Hippocampal formation (tissue), 2 donors: ENCODE measurements at places on chromosomes 2 and 18.

DNA sequence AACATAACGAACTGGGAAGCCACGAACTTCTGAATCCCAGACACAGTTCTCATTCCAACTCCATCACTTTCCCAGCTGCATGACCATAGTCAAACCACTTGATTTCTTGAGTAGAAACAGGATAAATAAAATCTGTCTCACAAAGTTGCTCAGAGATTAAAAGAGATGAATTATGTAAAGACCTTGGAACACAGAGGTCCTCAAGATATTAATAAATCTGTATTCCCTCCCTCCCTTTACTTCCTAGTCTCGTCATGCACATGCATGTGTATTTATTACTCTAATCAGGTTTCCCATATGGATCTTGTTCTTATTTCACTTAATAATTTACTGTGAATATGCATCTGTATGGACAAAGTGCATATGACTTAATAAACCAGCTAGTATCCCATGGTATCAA, 21.1 kb upstream of the CSRNP3 start:
- no peak for DNase-seq

DNA sequence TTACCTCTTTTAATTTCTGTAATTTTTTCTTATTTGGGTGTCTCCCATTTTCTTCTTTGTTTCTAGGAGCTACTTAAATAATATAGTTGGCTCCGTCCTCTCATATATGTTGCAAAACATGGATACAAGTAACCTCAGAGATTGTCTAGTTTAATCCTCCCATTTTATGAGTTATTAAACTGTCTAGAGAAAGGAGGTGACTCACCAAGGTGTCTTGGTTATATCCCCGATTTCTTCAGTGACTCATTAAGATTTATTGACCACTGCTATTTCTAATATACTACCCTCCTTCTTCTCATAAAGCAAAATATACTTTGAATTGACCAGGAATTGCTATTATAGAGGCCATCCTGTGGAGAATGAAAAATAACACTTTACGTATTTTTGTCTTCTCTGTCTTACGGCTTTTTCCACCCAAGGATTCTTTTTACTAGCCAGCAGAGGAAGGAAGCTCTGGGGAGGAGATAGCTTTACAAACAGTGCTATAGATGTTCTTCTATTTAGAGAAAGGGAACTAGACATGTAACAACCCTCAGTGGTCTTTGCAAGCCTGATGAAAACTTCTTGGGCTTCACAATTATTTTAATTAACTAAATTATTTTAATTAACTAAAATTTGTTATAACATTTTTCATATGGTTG, 300.4 kb upstream of the TNP1 start:
- DNase-seq: no peak

GRCh38 chr18:23067236-23067635, 68.0 kb upstream of the CABLES1 start:
- DNase-seq: no peak

GRCh38 chr2:49553658-49554057, 399.3 kb upstream of the FSHR start:
- no peak for DNase-seq

- DNase-seq: no peak
Measured at GRCh38 chr2:166127217-166128155, at the start of gene SCN1A. SCN1A (minus strand) TSS chr2:166128020; CDS start chr2:166073621, 54,399 bp downstream.

GRCh38 chr2:229868794-229869193, 53.0 kb downstream of the TRIP12 start:
- DNase-seq: no peak

GRCh38 chr18:63159590-63159989, 160.0 kb downstream of the BCL2 start:
- DNase-seq: no peak

DNA sequence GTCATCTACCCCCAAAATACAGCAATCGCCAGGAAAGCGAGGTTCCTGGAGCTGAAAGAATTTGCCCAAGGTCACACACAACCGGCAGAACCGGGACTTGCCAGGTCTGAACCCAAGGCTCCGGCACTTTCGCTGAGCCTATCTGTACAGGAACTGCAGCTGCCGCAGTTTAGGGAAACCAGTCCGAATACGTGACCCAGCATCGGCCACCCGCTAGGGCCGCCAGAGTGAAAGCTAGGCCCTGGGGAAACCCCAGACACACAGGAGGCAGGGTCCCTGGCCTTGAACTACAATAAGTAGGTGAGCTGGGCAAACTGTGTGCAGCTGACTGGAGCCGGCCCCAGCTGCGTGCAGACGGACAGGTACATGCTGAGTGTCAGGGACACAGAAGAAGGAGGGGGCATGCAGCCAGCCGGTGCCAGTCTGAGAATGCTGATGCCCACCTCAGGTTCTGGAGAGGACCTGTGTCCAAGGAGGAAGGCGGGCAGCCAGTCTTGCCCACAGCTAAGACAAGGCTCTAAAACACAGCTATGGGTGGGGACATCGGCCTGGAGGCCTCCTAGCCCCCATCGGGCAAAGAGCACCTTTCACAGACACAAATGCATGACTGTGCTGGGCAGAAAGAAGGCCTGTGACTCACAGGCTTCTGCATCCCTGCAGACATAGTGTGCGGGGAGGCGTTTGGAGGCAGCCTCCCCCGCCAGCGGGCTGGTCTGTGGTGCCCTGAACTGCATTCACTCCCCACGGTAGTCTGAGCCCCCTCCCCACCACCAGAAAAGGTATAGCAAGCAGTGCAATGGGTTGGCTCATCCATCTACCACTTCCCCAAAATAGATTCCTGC, 107.4 kb upstream of the ID2 start:
- no peak for DNase-seq

DNA sequence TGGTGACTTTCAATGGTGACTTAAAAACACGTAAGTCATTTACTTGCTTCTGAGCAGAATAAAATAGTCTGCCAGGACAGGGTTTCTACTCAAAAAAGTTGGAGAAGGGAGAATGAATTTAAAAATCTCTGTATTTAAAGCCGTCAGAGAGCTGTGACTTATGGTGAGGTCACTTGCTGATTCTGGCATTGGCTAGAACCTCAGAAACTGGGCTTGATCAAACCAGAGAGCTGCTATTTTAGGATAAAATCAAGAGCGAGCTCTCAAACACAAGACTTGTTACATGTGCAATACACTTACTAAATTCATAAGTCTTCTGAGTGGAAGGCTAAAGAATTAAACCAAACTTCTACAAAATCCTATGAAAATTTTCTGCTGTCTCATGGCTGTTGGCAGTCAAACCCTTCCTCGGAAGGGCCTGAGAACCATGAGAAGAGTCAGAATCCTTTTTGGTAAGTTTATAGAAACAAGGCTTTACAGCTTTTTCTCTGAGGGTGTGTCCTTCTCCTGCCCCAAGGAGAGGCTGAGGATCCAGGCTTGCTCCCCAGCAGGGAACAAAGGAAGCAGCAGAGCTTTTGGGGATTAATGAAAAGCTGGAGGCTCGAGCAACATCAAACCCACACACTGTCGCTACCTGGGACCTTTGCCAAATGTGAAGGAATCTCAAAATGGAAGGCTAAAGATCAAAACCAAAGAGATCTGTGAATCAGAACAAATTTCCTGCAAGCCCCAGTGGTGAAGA, 816.4 kb downstream of the SOCS6 start:
- no peak for DNase-seq

DNA sequence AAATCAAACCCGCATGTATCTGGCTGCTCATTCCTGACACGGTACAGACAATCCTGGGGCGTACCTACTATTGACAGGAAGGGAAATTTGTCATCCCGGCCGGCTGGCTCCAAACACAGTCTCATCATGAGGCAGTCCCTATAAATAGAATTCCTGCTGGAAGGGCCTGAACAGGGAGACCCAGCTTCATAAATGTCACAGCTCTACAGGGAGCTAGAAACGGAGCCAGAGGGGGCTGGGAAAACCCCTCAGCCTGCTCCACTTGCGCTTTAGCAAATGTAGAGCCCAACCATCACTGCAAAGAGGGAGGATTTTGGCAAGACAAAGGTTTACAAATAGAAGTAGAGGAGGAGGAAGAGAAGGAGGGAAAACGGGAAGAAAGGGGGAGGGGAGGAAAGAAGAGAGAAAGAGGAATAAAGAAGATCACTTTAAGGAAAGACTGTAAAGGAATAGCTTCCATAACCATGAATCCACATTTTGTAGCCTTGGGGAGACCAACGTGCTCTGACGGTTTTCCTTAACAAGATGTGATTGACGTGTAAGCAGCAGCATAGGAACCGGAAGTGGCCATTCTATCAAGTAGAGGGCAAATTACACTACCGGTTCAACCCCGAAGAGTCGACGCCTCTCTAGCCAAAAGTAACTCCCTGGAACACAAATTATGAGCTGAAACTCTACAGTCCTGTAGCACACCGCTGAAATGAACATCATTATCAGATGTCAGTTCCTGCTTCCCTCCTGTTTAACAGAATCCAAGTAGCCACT, 56.8 kb upstream of the TTN start:
- DNase-seq: no peak

- DNase-seq: no peak
Measured at GRCh38 chr18:980586-980985, 75.9 kb downstream of the ADCYAP1 start.

- DNase-seq: peak; percentile 42
Measured at GRCh38 chr2:129758784-129759471, 220.5 kb upstream of the RAB6C start.

- DNase-seq: peak; percentile 43
Measured at GRCh38 chr2:20291106-20291564, 59.5 kb downstream of the PUM2 start.

GRCh38 chr18:51151568-51152511, 45.6 kb downstream of the MEX3C start:
- no peak for DNase-seq

DNA sequence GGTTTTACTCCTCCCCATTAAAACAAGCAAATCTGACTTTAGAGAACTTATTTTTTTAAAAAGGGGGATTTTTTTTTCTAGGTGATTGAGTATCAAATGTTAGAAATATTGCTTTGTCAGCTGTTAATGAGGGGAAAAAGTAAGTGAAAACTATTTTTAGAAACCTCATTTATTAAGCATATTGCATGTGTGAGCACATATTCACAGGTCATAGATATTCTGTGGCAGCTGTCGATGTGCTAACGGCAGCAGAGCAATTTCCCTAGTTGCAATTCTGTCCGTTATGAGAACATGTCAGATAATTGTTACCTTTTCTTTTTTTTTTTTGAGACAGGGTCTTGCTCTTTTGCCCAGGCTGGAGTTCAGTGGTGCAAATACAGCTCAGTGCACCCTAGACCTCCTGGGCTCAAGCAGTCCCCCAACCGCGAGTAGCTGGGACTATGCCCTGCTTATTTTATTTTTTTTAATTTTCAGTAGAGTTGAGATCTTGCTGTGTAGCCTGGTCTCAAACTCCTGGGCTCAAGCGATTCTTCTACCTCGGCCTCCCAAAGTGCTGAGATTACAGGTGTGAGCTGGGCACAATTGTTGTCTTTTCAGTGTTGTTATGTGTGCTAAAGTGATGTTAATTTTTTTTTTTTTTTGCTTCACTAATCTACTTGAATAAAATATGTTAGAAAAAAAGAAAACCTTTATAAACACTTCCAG, 69.8 kb downstream of the MTA3 start:
- no peak for DNase-seq

- DNase-seq: no peak
Measured at GRCh38 chr2:23208339-23208738, 176.6 kb upstream of the KLHL29 start.

GRCh38 chr2:144156736-144157640, 362.9 kb downstream of the ZEB2 start:
- DNase-seq: no peak

GRCh38 chr18:10436160-10436559, 18.3 kb upstream of the APCDD1 start:
- DNase-seq: no peak

GRCh38 chr2:28271919-28272250, 120.8 kb upstream of the FOSL2 start:
- no peak for DNase-seq

DNA sequence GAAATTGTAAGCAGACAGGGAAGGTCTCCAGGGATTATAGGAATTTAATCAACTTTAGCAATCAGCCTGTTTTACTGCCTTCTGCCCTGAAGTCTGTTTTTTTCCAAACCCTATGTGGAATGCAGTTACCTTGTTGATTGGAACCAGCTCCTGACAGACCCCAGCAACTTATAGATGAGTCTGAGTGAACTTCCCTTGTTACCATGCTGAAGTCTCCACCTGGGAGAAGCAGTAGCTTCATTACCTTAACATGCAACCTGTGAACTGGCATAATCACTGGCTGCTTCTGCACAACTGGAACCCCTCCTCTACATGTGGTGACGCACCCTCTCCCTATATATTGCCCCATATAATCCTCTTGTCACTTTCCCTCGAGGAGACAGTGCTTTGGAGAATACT, 226.3 kb upstream of the SPOPL start:
- no peak for DNase-seq

DNA sequence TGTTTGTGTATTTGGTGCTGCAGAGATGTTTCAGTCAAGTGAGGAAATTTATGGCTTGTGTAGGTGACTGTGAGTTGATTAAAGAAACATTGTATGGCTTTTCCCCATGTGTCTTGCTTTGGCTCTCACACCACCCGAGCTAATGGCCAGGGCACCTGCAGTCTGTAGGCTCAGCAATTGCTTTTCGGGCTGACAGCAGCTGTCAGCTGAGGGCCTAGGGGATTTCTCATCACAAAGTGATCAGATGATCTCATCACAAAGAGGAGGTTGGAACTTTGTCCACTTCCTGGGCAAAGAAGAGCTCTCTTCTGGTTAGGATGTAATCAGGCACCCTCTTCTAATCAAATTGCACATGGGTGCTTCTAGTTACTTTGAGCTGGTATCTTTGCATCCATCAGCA, 632.2 kb downstream of the SLC4A3 start:
- no peak for DNase-seq

DNA sequence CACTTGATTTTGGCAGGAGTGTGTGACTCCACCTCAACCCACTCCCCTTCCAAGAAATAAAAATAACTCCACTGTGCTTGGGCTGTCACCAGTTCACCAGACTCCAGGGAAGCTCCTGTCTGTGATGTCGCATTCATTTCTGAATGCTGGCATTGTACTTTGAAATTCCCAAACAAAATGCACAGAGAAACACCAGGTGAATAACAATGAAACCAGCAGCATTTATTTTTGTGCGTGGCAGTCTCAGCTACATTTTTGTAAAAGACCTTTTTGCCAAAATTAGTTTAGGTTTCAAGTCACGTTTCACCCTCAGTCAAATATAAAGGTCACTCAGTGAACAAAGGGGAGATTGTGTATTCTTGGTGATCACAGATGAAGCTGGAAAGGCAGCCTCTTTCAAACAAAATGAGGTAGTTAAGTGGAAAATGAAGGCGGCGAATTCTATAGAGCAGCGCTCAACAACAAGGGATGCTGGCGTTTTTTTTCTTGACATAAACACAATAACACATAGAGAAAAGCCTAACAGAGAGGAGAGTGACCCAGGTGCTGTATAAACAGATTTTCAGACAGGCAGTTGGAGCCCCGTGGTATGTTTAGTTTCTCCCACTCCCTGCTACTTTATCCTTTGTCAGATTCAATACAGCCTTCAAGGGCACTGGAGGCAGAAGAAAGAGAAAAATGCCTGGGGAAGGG, 210.3 kb upstream of the GCFC2 start:
- DNase-seq: peak; percentile 71
